ENCODE measurements at places on chromosomes 16 and 17.
A peak's percentile ranks its signal among the peaks of the same experiment; 100 is the strongest.

- no peak for DNase-seq
Measured at GRCh38 chr17:40419559-40420331, 2.0 kb upstream of the TOP2A start.

GRCh38 chr17:52148288-52148968, 10.1 kb downstream of the CA10 start:
- no peak for DNase-seq

DNA sequence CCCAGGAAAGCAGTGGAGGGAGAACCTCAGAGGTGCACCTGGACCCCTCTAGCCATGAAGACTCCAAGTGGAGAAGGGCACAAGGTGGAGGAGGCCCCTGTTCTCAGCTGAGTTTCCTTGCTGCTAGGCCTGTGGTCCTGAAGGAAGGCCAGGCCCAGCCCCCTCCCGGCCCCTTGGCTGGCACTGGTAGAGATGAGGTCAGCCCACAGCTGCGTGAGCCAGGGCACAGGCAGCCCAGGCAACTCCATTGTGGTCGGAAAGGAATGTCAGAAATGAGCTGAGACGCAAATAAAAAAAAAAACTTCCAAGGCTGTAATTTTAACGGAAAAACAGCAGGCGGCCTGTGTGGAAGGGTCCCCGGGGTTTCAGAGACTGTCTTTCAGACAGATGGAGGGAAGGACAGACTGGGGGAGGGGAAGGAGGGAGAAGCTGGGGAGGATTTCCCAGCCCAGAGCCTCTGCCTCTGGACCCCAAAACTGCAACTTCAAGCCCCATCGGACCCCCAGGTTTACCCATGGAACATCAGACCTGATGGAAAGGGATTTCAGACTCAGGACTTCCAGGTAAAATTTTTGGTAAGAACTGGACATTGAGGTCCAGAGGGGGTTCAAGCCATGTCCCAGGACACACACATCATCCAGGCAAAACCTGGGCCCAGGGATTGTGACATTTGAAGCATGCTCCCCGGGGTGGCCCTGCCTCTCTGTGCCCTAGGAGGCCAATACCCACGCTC, 25.6 kb upstream of the MRPS23 start:
- DNase-seq, result peak; percentile 97

GRCh38 chr17:81126281-81127132, 38.8 kb upstream of the PVALEF start:
- no peak for DNase-seq

- no peak for DNase-seq
Measured at GRCh38 chr16:75236736-75237397, 14.6 kb downstream of the BCAR1 start.

Data from femur (tissue), 1 donor.